ENCODE measurements at places on chromosomes 1 and 21.

GRCh38 chr1:115908565-115909274, 67.6 kb upstream of the SLC22A15 start:
- no peak for DNase-seq

DNA sequence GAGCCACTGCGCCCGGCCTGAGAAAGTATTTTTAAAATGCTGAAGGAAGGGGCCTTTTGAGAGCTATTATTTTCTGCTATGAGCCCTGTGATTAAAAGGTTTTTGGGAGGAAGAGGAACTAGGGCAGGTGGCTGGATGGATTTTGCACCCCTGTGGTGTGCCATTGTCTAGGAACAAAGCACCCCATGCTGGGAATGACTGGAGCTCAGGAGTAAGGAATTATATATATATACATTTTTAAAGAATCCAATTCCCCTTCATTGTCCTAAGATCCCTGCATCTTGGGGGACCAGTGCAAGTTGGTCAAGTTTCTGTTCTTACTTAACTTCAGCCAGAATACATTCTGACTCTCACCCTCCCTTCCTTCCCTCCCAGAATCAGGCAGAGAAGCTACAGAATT, 91.6 kb downstream of the ZNF648 start:
- DNase-seq, result no peak

GRCh38 chr1:189675712-189676244, 801.9 kb downstream of the BRINP3 start:
- no peak for DNase-seq

DNA sequence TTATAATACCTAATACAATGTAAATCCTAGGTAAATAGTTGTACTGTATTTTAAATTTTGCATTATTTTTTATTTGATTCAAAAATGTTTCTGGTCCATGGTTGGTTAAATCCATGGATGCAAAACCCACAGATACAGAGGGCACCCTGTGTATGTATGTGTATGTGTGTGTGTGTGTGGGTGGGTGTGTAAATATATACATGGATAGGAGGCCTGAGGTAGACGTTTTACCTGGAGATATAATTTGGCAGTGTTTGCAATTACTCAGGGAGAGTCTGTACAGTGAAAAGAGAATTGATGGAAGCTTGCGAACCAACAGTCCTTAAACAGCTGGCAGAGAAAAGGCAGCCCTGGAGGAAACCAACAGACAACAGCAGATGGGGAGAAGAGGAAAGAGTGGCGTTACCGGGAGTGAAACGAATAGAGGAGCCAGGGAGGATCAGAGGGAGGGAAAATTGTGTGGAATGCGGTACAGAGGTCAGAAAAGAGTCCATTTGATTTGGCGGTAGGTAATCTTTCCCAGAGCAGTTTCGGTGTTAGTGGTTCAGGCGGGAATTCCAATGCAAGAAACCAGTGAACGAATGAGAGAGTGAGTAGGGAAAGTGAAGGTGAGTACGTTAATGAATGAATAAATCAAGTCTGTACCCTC, 47.9 kb upstream of the NBL1 start:
- DNase-seq, result peak; percentile 5

DNA sequence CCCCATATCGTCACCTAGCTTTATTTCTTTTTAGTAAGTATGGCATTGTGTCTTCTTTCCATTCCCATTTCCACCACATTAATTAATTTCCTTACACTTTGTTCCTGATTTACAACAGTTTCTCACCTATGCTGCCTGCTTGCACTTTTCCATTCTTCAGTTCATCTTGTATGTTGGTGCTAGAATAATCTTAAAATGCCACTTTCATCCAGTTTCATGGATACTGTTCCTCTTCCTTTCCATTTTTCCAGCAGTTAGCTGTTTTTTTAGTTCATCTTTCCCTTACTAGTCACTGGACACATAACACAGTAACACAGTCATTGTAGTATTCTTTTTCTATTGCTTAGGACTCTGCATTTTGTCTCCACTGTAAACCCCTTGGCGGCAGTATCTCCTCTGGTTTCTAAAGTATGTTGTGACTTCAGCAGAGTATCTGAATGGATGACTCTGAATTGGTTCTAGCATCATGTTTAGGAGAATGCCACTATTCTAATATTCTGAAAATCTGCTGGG, 2.1 kb downstream of the CDC7 start:
- DNase-seq, result no peak

DNA sequence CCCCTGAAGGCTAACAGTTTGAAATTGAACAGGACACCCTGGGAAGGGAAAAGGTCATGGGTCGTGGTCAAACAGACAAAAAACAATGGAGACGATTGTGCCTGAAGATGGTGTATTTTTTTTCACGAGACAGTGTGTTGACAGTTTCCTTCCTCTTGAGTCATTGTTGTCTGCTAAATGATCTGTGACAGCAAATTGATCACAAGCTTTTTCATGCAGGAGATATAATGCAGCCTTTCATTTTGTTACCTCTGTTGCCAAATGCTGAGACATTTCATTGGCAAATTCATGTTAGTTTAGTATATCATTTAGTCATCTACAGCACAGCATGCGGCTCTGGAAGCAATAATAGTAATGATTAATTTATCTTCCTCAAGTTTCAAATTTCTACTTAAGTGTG, 27.7 kb downstream of the UBE2U start:
- DNase-seq, result no peak

DNA sequence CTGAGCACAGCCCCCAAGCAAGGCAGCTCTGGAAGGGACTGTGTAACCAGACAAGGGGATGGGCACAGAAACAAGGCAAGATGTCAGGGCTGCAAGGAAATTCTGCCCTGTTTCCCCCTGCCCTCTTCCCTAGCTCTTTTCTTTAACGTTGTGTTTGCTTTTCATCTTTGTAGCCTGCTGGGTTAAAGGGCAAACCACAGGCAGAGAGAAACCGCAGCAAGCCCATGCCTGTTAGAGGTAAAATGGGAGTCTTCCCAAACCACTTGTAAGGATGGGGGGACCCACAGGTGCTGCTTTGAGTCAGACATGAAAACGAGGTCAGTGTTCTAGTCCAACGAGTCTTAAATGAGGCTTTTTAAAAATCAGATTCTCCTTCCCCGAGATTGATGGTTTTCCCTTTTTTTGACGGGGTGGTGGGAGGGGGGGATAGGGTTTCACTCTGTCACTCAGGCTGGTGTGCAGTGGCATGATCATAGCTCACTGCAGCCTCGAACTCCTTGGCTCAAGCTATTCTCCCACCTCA, 13.3 kb downstream of the TGFBR3 start:
- DNase-seq, result no peak

DNA sequence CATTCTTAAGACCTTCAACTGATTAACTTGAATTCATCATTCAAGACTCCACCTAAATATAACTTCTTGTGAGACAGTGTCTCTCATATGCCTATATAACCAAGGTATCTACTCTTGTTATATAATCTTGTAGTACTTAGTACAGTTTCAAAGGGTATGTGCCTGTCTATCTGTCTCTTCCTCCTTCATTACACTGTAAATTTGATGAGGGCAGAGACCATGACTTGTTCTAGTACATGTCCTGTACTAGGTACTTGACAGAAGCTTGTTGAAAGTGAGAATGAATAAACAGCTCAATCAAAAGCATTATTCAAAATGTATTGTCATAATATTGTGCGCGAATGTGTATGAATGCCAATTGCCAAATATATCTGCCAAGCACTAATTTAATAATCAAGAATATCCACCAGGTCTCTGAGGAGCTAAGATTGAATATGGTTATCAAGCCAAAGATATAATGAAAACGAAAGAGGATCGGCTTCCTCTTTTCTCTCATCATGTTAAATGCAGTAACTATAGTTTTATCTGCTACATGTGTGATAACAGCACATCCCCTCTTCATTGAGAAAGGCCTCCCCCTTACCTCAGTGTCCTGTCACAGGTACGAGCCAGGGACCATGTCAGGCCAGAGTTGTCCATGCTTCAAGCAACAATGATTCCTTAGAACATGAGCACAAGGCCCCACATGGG, 117.3 kb downstream of the UCHL5 start:
- no peak for DNase-seq

DNA sequence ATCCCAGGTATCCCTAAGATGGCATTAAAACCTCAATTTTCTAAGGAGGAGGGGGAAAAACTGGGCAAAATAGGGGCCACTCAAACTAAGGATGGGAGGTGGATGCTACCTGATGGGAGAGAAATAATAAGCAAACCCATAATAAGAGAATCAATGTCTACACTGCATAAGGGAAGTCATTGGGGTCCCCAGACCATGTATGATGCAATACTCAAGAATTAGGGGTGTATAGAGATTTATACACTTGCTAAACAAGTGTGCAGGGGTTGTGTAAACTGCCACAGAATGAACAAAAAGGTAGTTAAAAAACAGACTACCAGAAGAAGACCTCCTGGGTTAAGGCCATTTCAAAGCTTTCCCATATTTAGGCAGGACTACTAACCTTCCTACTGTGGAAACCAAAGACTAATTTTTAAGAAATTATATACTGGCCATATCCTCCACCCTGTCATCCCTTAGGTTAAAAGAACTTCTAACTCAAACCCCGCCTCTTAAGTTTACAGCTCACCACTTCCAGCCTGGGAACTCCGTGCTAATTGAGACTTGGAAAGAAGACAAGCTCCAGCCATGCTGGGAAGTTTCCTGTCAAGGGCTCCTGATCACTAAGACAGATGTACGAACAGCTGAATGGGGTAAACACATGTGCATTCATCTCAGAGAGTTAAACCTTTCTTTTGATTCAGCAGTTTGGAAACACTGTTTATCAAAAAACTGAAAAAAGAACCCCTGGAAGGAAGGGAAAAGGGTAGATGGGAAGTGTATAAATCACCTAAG, 64.4 kb upstream of the TLR5 start:
- no peak for DNase-seq

DNA sequence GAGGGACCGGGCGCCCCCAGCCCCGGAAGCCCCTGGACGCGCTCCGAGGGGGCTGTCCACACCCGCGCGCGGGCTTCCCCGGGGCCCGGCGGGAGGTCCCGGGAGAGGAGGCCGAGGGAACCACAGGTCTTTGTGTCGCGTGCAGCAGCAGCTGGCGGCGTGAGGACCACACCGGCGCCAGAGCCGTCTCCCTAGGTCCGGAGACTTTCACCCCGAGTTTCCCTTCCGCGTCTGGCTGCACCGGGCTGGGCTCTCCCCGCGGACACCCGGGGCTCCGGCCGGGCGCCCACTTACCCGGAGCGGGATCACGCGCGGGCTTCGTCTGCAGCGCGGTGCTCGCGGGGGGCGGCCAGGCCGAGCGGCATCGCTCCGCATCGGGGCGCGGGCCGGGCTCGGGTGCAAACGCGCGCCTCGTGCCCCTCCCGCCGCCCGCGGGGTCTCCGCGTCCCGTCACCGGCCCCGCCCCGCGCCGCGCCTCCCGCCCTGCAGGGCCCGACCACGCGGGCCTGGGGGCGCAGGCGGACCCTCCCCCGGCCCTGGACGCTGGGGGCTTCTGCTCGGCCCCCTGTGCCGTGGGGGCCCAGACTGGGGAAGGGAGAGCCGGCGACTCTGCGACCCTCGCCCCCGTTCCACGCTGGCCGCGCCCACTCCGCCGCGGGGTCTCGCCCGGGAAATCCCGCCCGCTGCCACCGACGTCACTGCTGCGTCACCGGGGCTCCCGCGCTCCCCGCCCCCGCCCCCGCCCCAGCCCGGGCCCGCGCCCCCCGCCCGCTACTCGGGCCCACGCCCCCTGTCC, at the start of gene GNG4:
TSS of gene GNG4 (minus strand) at position 417 of the 796 bp plus-strand sequence. CDS start 65,946 bp downstream, outside the sequence.
- no peak for DNase-seq
